H1 (cell line): ENCODE measurements at places on chromosomes 5 and 9.

DNA sequence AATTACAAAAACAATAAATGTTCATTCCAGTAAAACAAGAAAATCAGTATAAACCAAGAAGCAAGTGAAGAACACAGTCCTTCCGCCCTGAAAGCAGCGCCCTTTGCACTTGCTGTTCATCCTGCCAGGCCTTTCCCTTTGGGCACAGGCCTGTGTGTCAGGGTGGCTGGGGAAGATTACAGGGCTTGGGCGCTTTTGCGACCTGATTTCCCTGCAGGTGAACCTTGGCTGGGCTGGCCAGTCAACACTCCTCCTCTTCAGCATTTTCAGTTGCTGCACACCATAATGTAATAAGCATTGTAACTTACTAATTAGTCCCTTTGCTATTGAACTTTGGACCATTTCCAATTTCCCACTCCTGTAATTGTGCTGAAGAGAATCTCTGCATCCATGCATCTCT is 38.6 kb upstream of the TDRD7 start:
- peaks cover 7% of the 10 kb centered on the region; the same call in 1 of the 2 replicates for H3K36me3 ChIP-seq
- H3K4me3 ChIP-seq = no peak overlapping the region
- no peak overlapping the region for H3K27ac ChIP-seq
- no peak for DNase-seq
- H3K4me1 ChIP-seq = no peaks in the 10 kb centered on the region

- H3K4me1 ChIP-seq = no peaks in the 10 kb centered on the region; the same call in 1 of the 2 replicates
- H3K27me3 ChIP-seq = peaks cover 4% of the 10 kb centered on the region; the same call in 1 of the 2 replicates
- no peak for DNase-seq
- peak overlapping the region; percentile 47 for H3K4me3 ChIP-seq
Observed at GRCh38 chr5:153491038-153491744, 721 bp downstream of the GRIA1 start.

GRCh38 chr5:42745856-42746255 is 10.8 kb upstream of the CCDC152 start:
- no peaks in the 10 kb centered on the region for H3K36me3 ChIP-seq
- no peaks in the 10 kb centered on the region for H3K4me1 ChIP-seq
- H3K27ac ChIP-seq = no peak overlapping the region
- DNase-seq = no peak

- H3K36me3 ChIP-seq = no peaks in the 10 kb centered on the region
- H3K27me3 ChIP-seq = no peaks in the 10 kb centered on the region
- no peak for DNase-seq
- peak overlapping the region; percentile 58 for H3K4me3 ChIP-seq
Observed at GRCh38 chr9:96567203-96567700, 52.4 kb downstream of the CDC14B start.

- peaks cover 10% of the 10 kb centered on the region for H3K27me3 ChIP-seq
- no peak overlapping the region for H3K27ac ChIP-seq
- H3K4me3 ChIP-seq = peak overlapping the region; percentile 48
- H3K36me3 ChIP-seq = no peaks in the 10 kb centered on the region; the same call in 1 of the 2 replicates
- DNase-seq = no peak
Observed at GRCh38 chr9:136846376-136847087, 2.7 kb upstream of the PHPT1 start.

- peaks cover 10% of the 10 kb centered on the region for H3K4me1 ChIP-seq
- no peak overlapping the region for H3K27ac ChIP-seq
- H3K27me3 ChIP-seq = 0 out of 2 replicates have a peak, but pooled peaks cover 9% of the 10 kb centered on the region
Observed at GRCh38 chr9:89658401-89658800, 53.6 kb downstream of the GADD45G start.

GRCh38 chr9:125399165-125399564 is 137.5 kb downstream of the GAPVD1 start:
- H3K27me3 ChIP-seq = no peaks in the 10 kb centered on the region
- no peak for DNase-seq
- H3K27ac ChIP-seq = no peak overlapping the region
- no peaks in the 10 kb centered on the region for H3K36me3 ChIP-seq
- H3K4me1 ChIP-seq = no peaks in the 10 kb centered on the region

GRCh38 chr5:10633271-10634049 is 69.6 kb downstream of the ANKRD33B start:
- no peak overlapping the region for H3K4me3 ChIP-seq
- peaks cover 17% of the 10 kb centered on the region for H3K4me1 ChIP-seq
- H3K27ac ChIP-seq = no peak overlapping the region
- H3K27me3 ChIP-seq = no peaks in the 10 kb centered on the region
- no peak for DNase-seq
- no peaks in the 10 kb centered on the region for H3K36me3 ChIP-seq

GRCh38 chr9:117929868-117930267 is 225.7 kb downstream of the TLR4 start:
- DNase-seq = no peak
- H3K4me1 ChIP-seq = no peaks in the 10 kb centered on the region
- H3K27me3 ChIP-seq = no peaks in the 10 kb centered on the region
- no peak overlapping the region for H3K27ac ChIP-seq
- no peak overlapping the region for H3K4me3 ChIP-seq
- H3K36me3 ChIP-seq = no peaks in the 10 kb centered on the region

DNA sequence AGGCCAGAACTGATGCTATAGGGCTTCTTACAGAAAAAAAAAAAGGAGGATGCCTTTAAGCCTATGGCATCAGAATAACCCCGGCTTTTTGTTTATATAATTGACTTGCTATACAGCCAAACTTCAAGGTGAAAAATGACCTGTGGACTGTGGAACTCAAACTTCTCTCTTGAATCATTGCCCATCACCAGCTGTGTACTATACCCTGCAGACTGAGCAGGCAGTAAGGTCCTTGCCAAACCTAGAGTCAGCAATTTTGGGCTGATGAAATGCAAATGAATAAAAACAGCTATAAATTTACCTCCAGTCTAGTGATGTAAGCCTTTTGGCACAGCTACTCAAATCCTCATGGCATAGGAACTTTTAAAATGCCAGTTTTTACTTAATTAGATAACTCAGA is 44.5 kb upstream of the PPP3R2 start:
- no peak overlapping the region for H3K27ac ChIP-seq
- no peak overlapping the region for H3K4me3 ChIP-seq
- H3K4me1 ChIP-seq = no peaks in the 10 kb centered on the region
- no peaks in the 10 kb centered on the region for H3K27me3 ChIP-seq
- no peak for DNase-seq
- no peaks in the 10 kb centered on the region for H3K36me3 ChIP-seq

DNA sequence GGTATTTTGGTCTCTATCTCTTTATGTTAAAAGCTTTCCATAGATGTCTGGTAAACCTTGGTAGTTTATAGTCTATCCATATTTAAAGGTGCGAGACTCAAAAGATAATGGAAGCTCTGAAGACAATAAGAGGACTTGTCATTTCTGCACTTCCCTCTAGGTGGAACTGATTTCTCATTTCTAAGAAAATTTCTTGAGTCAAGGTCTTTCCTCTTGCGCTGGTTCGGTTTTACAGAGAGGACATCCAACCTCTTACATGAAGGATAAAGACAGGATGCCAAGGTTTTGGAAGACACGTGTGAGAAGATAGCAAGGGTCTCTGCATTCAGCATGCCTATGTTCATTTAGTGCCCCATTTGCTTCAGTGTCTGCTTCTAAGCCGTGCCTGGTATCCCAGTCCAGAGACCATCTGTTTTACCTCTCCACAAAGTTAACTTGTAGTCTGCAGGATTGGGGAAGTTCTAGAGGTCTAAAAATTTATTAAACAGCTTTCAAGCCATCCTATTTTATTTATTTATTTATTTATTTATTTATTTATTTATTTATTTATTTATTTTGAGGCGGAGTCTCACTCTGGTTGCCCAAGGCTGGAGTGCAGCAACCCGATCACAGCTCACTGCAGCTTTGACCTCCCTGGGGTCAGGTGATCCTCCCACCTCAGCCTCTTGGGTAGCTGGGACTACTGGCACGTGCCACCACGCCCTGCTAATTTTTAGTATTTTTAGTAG is 41.6 kb downstream of the KIAA1191 start:
- no peaks in the 10 kb centered on the region for H3K4me1 ChIP-seq
- no peak overlapping the region for H3K4me3 ChIP-seq
- peaks cover 9% of the 10 kb centered on the region for H3K36me3 ChIP-seq
- no peak for DNase-seq
- H3K27ac ChIP-seq = no peak overlapping the region
- no peaks in the 10 kb centered on the region for H3K27me3 ChIP-seq

GRCh38 chr5:107781451-107781850 is 110.7 kb upstream of the EFNA5 start:
- no peaks in the 10 kb centered on the region; the same call in 1 of the 2 replicates for H3K4me1 ChIP-seq
- no peak overlapping the region for H3K4me3 ChIP-seq
- H3K36me3 ChIP-seq = no peaks in the 10 kb centered on the region
- DNase-seq = no peak
- H3K27ac ChIP-seq = no peak overlapping the region
- no peaks in the 10 kb centered on the region for H3K27me3 ChIP-seq

- no peak overlapping the region for H3K4me3 ChIP-seq
- DNase-seq = no peak
- no peak overlapping the region for H3K27ac ChIP-seq
Observed at GRCh38 chr5:4765411-4765810, 374.7 kb upstream of the ADAMTS16 start.

DNA sequence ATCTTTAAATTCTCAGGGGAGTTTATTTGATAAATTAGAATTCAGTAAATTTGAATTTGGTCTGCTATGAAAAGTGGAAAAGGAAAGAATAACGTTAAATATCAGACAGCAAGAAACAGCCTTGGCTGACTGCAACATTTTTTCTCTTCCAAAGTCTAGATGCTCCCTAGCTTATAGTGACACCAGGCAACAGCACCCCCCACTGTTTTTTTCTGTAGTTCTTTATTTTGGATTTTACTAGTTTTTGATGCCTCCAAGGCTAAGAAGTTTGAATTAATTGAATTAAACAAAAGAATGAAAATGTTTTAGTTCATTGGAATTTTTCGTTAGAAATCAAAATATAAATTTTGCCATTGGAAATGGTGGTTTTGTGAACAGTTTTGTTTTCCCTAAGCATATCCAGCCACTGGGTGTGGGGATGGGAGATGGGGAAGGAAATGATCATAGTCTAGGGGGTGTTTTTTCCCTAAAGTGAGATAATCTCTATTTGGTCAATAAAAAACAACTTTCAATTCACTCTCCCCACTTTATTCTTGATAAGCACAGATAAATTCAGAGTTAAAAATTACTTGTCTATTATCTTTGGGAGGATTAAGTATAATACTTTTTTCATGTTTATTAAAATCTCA is 199.3 kb upstream of the CD180 start:
- H3K4me1 ChIP-seq = peaks cover 1% of the 10 kb centered on the region
- H3K36me3 ChIP-seq = no peaks in the 10 kb centered on the region
- no peak overlapping the region for H3K4me3 ChIP-seq
- peaks cover 1% of the 10 kb centered on the region for H3K27me3 ChIP-seq
- DNase-seq = no peak

- DNase-seq = no peak
- H3K4me1 ChIP-seq = peaks cover 8% of the 10 kb centered on the region
- no peak overlapping the region for H3K27ac ChIP-seq
- peaks cover 38% of the 10 kb centered on the region for H3K36me3 ChIP-seq
Observed at GRCh38 chr5:34803974-34804732, 34.8 kb upstream of the TTC23L start.

GRCh38 chr9:88590558-88591146 is 55.7 kb downstream of the NXNL2 start:
- peak; percentile 80 for DNase-seq
- no peaks in the 10 kb centered on the region for H3K36me3 ChIP-seq
- no peak overlapping the region for H3K27ac ChIP-seq

- H3K36me3 ChIP-seq = no peaks in the 10 kb centered on the region
- DNase-seq = no peak
- no peaks in the 10 kb centered on the region for H3K4me1 ChIP-seq
Observed at GRCh38 chr9:77817590-77818311, 169.6 kb upstream of the GNA14 start.

GRCh38 chr5:171434874-171435273 is 15.4 kb downstream of the FGF18 start:
- no peak for DNase-seq
- H3K27ac ChIP-seq = no peak overlapping the region
- H3K27me3 ChIP-seq = no peaks in the 10 kb centered on the region
- H3K36me3 ChIP-seq = no peaks in the 10 kb centered on the region
- H3K4me1 ChIP-seq = peaks cover 30% of the 10 kb centered on the region
- H3K4me3 ChIP-seq = no peak overlapping the region

DNA sequence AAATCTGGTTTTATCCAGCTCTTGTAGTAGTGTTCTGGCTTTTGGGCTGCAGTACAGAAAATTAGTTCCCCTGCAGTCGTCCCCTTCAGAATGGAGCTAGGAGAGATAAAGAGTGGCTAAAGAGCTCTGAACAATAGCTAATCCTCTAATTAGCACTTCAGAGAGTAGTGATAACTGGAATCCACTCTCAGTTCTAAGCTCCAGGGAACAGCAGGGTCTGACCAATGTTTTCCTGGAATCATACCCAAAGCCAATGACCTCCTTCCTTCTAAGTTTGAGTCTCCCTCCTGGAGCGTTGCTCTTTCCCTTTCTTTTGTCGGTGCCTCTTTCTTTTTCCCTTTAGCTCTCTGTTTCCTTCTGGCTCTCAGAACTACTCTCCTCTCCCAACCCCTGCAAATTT is 47.4 kb downstream of the MFAP3 start:
- H3K4me1 ChIP-seq = peaks cover 6% of the 10 kb centered on the region
- no peaks in the 10 kb centered on the region for H3K27me3 ChIP-seq
- H3K4me3 ChIP-seq = no peak overlapping the region
- no peak for DNase-seq
- H3K36me3 ChIP-seq = no peaks in the 10 kb centered on the region

- no peak overlapping the region for H3K27ac ChIP-seq
- peaks cover 3% of the 10 kb centered on the region for H3K4me1 ChIP-seq
Observed at GRCh38 chr5:68734781-68735180, 359.0 kb upstream of the SLC30A5 start.

- H3K4me1 ChIP-seq = no peaks in the 10 kb centered on the region
- no peaks in the 10 kb centered on the region for H3K36me3 ChIP-seq
- no peaks in the 10 kb centered on the region for H3K27me3 ChIP-seq
Observed at GRCh38 chr5:33035851-33036527, 324.9 kb downstream of the NPR3 start.

DNA sequence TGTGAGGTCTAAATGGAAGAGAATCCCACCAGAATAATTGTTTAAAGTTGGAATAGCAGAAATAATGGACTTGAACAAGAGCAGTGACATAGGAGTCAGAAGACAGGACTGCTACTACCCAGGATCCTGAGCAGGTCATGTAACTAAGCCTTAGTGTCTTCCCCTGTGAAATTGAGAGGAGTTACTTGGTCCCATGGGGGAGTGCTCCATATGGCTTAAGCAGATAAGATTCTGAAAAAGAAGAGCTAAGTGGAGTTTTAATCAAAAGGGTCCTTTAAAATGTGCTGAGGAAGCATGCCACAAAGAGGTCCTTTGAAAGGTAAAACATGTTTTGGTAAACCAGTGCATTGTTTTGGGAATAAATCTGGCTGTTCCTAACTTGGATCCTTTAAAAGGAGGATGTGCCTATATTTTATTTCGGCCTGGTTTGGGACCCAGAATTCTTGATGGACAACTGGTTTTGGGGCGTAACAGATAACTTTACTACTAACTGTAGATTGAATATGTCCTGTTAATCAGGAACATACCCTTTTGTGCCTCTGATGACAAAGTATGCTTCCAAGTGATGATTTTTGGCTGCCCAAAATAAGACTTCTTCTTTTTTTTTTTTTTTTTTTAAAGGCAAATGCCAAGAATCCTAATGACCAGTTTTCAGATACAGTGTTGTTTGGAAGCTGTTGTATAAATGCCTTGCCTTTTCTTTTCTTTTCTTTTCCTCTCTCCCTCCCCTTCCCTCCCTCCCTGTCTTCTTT is 5.7 kb downstream of the RCL1 start:
- H3K4me1 ChIP-seq = peaks cover 18% of the 10 kb centered on the region
- H3K27me3 ChIP-seq = no peaks in the 10 kb centered on the region
- H3K4me3 ChIP-seq = no peak overlapping the region
- no peak for DNase-seq
- no peaks in the 10 kb centered on the region for H3K36me3 ChIP-seq

GRCh38 chr5:158609333-158610050 is 490.2 kb downstream of the EBF1 start:
- no peak for DNase-seq
- H3K36me3 ChIP-seq = no peaks in the 10 kb centered on the region
- no peak overlapping the region for H3K4me3 ChIP-seq
- no peak overlapping the region for H3K27ac ChIP-seq
- no peaks in the 10 kb centered on the region for H3K4me1 ChIP-seq
